Stimulated activated CD8-positive, alpha-beta memory T cell treated with anti-CD3 and anti-CD28 coated beads, Interleukin-2, amount 100 ng/mL, for 1 hour (primary cell): ENCODE measurements at places on chromosomes 12 and 14.

DNA sequence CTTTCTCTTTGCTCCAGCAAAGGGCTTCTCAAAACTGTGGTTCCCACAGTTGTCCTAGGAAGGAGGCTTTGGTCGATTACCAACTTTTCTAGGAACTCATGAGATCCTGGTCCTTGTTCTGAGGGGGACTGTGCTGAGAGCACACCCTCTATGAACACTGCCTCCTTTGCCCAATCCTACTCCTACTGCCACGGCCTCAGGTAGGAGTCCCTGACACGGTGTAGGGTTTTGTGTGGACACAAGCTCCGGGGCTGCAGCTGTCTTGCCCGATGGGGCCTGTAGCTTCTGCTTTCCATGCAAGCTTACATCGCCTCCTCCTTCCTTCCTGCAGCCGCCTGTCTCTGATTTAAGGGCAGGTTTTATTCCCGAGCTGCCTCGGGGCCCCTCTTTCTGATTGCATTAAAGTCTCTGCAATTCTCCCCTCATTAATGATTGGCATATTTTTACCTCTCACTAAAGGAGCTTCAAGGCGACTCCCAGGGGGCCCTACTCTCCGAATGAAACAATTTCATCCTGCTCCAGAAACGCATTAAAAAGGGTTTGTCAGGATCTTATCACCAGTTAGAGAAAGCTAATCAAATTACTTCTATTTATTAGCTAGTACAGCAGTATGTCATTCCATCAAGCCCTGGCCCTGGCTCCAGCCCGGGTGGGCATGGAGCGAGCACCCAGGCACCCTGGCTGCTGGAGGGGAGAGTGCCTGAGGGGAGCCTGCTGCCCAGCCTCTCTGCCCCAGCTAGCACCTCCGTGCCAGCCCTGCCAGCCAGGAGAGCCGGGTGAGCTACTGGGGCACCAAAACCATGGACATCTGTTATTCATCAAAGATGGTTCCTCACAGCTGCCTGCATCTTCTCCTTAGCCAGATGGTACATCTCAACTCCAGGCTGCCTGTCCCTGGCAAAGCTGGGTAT lies 38.0 kb upstream of the ESRRB start:
- no peak for DNase-seq

- DNase-seq = no peak
Measured at GRCh38 chr12:49061157-49061650, 610 bp upstream of the KMT2D start.

DNA sequence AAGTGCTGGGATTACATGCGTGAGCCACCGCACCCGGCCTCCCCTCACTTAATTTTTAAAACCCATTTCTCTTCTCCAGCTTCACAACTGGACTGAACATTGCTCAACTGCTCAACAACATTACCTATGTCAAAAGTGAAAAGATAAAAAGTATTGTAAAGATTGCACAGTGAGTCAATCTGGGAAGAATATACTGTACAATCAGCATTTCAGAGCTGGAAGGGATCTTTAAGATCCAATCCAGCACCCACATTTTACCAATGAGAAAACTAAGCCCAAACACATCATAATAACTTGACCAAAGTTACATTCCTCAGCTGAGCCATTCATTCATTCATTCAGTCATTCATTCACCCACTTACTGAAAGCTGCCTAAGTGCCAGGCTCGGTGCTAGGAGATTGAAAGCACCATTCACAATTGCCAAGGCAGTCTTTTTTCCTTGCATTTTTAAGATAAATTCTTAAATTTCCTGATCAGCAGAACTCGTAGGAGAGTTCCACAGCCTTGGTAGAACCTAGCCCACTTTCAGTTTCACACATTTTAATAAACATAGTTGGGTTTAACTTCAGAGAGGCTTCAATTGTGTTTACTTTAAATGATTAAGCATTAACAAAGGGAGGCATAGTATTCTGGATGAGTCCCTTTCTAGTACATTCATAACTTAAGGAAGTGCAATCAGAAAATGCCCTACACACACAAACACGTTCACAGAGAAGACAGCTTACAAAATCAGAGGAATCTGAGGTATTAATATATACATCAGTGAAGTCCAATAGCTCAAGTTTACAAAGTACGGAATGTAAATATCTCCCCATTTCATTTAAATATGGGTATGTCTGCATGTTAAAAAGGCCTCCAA lies 3.0 kb downstream of the GALNT4 start:
- DNase-seq = no peak

DNA sequence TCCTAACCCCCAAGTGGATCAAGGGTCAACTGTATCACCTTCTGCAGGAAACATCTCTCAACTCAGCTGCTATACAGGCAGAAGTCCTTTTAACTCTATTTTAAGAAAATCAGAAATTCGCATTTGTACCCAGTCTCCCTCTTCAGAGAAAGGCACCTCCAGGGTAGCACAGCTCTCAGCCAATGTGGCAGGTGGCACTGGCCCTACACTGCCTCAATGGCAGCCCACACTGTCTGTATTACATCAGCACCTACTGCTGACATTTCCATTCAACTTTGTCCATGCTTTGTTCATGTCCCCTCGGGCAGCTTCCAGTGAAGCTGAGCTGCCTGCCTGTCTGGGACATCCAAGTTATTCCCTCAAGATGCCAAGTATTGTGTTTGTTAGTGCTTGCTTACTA lies 8.8 kb downstream of the SPTSSA start:
- no peak for DNase-seq

GRCh38 chr12:54596526-54596946 lies 8.1 kb upstream of the PPP1R1A start:
- peak; percentile 22 for DNase-seq

- DNase-seq = no peak
Measured at GRCh38 chr14:90700933-90701776, 115.1 kb downstream of the TTC7B start.

- DNase-seq = no peak
Measured at GRCh38 chr14:75547552-75548250, 25.4 kb downstream of the BATF start.

DNA sequence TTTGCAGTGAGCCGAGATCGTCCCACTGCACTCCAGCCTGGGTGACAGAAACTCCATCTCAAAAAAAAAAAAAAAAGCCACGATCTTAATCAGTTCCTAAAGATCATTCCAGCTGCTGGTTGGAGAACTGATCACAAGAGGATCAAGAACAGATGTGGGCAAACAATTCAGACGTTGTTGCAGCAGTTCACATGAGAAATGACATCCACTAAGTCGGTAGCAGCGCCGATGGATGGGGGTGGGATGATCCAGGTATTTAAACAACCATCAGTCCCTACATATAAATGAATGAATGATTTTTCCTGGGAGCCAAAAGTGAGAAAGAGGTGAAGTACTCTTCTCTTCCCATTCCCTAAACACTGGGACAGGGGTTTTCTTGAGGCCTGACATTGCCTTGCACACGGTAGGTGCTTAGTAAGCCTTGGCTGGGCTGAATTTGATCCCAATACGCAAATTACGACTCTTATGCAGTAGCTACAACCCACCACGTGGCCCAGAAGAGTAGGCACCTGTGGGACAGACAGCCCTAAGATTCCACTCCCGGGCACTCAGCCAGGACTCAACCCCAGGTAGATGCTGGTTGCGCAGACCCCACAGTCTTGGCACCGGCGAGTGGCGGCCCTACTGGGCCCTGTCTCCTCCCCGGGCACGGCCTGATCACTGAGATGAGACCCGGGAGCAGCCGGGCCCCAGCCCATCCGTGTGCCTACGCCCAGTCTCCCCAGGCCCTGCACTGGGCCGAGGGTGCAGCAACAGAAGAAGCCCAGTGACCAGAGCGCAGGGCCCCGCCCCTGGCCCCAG lies 565 bp downstream of the SPRYD3 start:
- no peak for DNase-seq

DNA sequence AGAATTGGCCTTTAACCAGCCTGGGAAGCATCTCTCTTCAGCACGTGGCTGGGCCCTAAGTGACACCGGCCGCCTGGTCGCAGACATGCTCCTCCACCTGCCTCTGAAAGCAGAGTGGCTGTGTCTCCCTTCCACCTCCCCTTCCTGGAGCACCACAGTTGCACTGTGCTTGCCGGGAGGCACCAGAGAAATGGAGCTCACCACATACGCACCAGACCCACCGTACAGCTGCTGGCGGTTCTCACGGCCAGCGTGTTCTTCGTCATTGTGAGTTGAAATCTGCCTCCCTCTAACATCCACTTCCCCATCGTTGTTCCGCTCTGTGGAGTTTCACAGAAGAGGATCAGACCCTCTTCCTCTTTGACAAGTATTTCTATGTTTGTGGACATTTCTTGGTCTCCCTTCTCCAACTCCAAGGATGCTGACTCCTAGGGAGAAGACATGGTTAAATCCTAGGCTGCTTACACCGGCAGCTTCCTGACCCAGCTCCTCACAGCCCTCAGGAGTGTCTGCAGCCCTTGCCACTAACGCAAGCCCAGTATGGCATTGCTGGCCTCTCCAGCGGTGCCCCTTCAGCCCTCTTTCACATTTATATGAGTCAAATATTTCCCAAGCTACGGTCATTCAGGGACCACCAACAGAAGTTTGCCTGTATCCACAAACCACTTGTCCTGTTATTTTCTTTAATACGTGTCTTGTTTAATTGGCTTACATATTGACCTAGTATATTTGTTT lies 11.5 kb upstream of the KRT5 start:
- DNase-seq = no peak

DNA sequence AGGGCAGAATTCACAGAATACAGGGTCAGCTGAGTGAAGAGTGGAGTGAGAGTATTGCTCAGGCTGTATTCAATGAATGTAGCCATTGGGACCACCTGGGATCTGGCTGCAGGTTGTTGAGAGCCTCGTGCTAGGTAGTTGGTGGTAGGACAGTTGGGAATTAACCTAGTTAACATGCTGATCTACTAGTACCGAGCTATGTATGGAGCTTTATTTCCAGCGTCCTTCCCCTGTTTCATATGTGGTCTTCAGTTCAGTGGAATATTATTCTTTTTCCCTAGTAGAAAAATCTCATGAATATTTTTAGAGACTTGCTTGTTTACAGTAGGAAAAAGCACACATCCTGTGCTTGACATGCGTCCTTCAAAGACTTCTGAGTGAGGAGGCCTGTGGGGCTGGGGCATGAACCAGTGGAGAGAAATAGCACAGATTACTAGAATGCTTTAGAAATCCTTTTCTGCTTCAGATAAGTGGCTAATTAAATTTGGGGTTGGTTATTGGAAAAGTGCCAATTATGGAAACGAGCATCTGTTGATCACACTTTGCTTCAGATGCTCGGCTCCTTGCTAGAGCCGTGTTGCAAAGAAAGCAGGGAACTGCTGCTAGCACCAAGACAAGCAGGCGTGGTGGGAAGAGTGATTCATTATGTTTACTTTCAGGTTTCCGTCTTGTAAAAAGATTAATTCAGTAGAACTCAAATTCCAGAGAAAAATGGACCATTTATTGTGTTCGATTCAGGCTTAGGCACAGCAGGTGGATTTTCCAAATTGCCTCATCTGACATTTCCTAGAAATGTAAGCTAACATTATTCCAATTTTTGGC lies 53.6 kb downstream of the ARF6 start:
- no peak for DNase-seq

- no peak for DNase-seq
Measured at GRCh38 chr12:1044696-1045095, 53.7 kb downstream of the ERC1 start.

DNA sequence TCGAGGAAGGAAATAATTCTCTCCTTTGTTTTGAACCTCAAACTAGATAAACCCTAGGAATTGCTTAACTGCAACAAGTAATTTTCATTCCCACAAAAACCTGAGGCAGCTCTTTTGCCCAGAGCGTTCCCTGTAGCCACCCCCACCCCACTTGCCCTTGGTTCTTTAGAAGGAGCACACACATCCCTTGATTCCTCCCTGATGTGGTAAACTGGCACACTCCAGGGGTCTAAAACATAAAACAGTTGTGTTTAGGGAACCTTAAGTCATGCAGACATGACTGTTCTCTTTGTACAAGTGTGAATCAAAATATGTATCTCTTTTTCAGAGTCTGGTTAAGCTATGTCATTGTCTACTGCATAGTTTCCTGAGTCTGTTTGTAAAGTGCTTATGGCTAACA lies 14.0 kb downstream of the MAPK1IP1L start:
- no peak for DNase-seq

DNA sequence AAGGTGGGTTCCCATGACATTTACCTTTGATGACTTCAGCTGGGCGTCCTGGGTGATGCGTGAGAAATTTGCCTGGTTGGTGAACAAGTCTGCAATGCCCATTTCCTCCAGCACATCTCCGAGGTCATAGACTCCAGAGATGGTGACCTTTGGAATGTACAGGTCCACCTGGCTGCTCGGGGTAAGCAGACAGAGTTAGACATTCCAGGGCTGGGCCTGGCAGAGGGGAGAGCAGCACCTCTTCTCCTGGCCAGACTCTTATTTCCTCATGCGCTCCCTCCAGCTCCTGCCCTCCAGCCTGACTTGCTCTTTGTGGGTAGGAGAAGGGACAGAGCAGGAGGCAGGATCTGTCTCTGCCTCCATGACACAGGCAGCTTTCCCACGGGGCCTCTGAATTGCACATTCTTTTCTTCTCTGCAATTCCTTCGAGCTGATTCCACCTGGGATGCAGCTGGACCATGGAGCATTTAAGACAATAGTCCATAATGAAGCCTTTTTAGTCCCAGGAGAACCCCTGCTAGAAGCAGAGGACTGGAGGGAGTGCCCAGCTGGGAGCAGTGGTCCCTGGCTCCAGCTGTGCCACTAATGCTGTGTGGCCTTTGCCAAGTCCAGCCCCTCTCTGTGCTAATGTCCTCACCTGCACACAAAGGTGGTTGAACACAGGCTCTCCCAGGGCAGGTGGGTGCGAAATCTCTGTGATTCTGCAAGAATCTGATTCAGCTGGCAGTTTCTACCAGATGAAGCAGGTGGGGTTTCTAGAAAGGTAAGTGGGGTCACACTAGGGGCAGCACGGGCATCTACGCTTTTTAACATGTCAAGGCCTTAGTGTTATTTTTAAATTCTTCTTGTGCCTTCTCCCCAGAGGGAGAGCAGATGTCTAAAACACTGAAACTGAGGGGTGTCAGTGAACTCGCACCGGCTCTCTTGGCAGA lies 13.2 kb upstream of the SERPINA10 start:
- DNase-seq = no peak

DNA sequence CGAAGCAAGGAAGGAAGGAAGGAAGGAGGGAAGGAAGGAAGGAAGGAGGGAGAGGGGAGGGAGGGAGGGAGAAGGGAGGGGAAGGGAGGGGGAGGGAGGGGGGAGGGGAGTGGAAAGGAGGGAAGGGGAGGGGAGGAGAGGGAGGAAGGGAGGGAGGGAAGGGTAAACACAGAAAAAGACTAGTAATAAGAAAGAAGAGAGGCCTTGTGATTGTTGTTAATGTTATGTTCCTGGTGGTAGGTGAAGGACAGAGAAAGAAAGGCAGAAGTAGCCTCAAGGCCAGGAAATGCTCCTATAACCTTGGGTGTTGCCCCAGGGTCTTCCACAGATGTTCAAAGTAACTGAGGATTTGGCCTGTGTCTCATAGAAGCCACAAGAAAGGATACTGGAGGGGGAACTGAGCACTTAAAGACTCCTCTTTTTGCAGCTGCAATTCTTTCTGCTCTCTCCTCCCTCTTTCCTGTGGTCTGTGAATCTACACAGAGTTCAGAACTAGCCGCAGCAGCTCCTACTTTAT lies 164.2 kb downstream of the PRKD1 start:
- no peak for DNase-seq

DNA sequence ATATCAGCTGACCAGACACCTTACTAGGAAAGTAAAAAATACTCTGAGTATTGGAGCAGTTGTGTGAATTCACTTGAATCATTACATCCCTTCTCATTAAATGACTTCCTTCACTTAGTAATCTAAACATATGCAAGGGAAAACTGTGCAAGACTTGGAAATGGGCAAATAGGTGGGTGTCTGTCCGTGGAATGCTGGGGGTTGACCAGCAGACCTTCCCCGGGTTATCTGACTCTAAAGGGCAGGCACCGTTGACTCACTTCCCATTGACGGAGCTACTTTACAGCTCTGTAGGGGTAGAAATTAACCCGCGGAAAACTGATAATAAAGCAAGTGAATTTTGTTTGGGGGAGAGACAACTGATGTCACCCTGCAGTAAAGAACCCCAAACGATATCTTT lies 199.3 kb downstream of the TTC7B start:
- no peak for DNase-seq
